Kidney (tissue), 22 donors: ENCODE measurements at places on chromosomes 13 and 19. TPM values are rescaled to one million over a fixed set of nuclear protein-coding genes. Genes with fewer than 3 reads are reported as not detected.

The PLPPR3 gene
- total RNA-seq: not detected

The POLR2I gene
- total RNA-seq: 59.9 TPM

The BRSK1 gene
- total RNA-seq: 6.5 TPM

The LRRC4B gene
- 1.2 TPM for total RNA-seq

The GMIP gene
- total RNA-seq: 18.8 TPM

The MARCHF2 gene
- total RNA-seq: 48.4 TPM

The CDK8 gene
- total RNA-seq: 10.4 TPM

The ZNF491 gene
- 2.5 TPM for total RNA-seq

The TLE6 gene
- 3.7 TPM for total RNA-seq

The THSD8 gene
- 3.2 TPM for total RNA-seq

The ZNF784 gene
- total RNA-seq: 9.8 TPM

The ZNF429 gene
- 21.3 TPM for total RNA-seq

The ZNF225 gene
- total RNA-seq: 6.7 TPM

The RAP2A gene
- total RNA-seq: 25.5 TPM

The OR7A5 gene
- total RNA-seq: not detected

The RDH8 gene
- not detected for total RNA-seq

The FUT2 gene
- 5.8 TPM for total RNA-seq

The ZNF571 gene
- total RNA-seq: 8.1 TPM

The FUT6 gene
- 13.0 TPM for total RNA-seq

The ADGRE1 gene
- 1.3 TPM for total RNA-seq

The IL11 gene
- total RNA-seq: 0.47 TPM

The KCNJ14 gene
- 1.0 TPM for total RNA-seq

The ZNF606 gene
- total RNA-seq: 23.0 TPM

The CTXN1 gene
- total RNA-seq: 25.9 TPM

The TSSK6 gene
- 3.7 TPM for total RNA-seq

The CYP4F3 gene
- 2.2 TPM for total RNA-seq

The CA11 gene
- total RNA-seq: 11.6 TPM

The IGSF23 gene
- not detected for total RNA-seq

The C13orf42 gene
- not detected for total RNA-seq

The OR1I1 gene
- not detected for total RNA-seq

The ZC3H4 gene
- total RNA-seq: 55.2 TPM

The GSX1 gene
- total RNA-seq: not detected

The TMIGD2 gene
- total RNA-seq: 0.47 TPM

The GFY gene
- total RNA-seq: not detected

The ZNF426 gene
- total RNA-seq: 22.9 TPM

The INSR gene
- 50.4 TPM for total RNA-seq

The SBK2 gene
- total RNA-seq: not detected

The SOX1 gene
- total RNA-seq: not detected
